ENCODE measurements at places on chromosomes 6 and 20. TPM values are rescaled to one million over a fixed set of nuclear protein-coding genes. Genes with fewer than 3 reads are reported as not detected.

Gene C20orf204
- total RNA-seq: 0.99 TPM

Gene ECT2L
- not detected for total RNA-seq

Gene CAP2
- 3.6 TPM for total RNA-seq

Gene PRDM13
- not detected for total RNA-seq

Gene TUBE1
- 29.4 TPM for total RNA-seq

Data from smooth muscle cell of trachea (primary cell).